Stimulated activated CD8-positive, alpha-beta memory T cell treated with anti-CD3 and anti-CD28 coated beads, Interleukin-2, amount 100 ng/mL, for 1 hour (primary cell): ENCODE measurements at places on chromosomes 6 and 20.

GRCh38 chr6:140462453-140463311, 1088.2 kb upstream of the CITED2 start:
- no peak for DNase-seq

GRCh38 chr6:71258078-71258866, 30.3 kb upstream of the OGFRL1 start:
- DNase-seq: no peak

GRCh38 chr6:122962000-122962624, 33.9 kb upstream of the CLVS2 start:
- no peak for DNase-seq

DNA sequence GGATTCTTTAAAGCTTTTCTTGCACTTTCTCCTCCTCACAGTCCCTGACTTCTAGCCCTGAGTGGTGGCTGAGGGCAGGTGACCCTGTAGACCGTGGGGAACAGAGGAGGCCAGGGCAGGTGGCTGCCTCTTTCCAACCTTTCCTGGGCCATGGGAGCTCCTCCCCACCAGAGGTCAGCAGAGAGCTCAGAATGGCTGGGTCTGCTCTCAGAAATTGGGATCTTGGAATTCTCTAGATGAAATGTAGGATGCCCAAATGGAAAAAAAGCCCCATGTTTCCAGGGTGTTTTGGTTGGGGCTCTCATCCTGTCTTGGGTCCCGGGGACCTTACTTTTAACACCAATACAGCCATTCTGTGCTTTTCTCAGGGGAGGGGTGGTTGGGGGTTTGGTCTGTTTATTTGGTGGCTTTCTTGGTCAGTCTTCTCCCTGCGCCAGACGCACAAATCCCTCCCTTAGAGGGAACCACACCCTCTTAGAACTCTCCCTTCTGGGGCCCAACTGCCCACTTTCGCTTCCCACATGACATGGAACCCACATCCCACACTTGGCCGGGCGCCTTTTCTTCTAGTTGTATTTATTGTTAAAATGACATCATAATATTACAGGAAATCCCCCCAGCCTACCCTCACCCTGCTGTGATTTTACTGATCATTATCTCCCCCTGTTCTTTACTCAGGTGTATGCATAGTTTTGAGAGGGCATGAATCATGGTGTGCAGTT, 17.9 kb downstream of the GNAS start:
- peak; percentile 33 for DNase-seq

DNA sequence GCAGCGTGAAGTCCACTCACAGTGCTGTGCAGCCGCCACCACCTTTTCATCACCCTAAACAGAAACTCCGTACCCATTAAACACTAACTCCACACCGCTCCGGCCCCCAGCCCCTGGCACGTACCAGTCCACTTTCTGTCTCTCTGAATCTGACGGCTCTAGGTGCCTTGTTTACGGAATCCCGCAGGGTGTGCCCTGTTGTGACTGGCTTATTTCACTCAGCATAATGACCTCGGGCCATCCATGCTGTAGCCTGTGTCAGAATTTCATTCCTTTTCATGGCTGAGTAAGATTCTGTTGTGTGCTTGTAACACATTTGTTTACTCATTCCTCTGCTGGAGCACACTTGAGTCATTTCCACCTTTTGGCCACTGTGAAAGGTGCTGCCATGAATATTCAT, 18.0 kb downstream of the TCFL5 start:
- no peak for DNase-seq

DNA sequence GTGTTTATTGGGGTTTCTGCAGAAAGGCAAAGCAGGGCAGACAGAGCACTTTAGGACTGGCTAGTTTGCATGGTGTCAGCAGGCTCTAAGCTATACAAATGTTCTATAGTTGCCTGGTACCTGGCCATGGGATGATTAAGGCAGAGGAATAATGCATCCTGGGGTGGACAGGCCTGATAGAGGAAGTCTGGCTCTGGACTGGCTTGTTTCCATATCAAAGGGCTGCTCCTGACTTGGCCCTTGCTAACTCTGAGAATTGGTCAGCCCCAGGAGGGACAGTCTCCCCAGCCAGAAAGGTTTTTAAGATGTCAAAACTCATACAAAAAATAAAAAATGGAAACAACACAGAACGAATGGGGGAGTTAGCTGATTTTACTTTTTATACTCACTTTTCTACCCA, 136.9 kb downstream of the TBC1D7 start:
- DNase-seq: no peak

GRCh38 chr6:52416629-52417151, 3.5 kb upstream of the EFHC1 start:
- DNase-seq: no peak

GRCh38 chr20:63740627-63741353, 1.2 kb downstream of the SLC2A4RG start:
- DNase-seq: no peak

DNA sequence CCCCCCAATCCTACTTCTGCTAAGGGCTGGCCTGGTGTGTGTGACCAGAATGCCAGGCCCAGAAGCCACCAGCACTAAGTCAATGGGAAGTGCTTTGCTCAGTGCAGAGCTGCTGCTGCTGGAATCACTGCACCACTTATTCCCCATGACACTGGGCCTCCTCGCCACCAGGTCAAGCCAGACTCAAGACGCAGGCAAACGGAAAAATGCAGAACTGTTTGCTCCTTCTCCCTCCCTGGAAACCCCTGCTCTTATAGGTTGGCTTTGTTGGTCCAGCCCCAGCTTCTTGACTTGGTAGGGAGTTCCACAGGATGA, 121.9 kb downstream of the PHACTR3 start:
- no peak for DNase-seq

GRCh38 chr6:36128793-36129192, 1.5 kb upstream of the MAPK13 start:
- no peak for DNase-seq

DNA sequence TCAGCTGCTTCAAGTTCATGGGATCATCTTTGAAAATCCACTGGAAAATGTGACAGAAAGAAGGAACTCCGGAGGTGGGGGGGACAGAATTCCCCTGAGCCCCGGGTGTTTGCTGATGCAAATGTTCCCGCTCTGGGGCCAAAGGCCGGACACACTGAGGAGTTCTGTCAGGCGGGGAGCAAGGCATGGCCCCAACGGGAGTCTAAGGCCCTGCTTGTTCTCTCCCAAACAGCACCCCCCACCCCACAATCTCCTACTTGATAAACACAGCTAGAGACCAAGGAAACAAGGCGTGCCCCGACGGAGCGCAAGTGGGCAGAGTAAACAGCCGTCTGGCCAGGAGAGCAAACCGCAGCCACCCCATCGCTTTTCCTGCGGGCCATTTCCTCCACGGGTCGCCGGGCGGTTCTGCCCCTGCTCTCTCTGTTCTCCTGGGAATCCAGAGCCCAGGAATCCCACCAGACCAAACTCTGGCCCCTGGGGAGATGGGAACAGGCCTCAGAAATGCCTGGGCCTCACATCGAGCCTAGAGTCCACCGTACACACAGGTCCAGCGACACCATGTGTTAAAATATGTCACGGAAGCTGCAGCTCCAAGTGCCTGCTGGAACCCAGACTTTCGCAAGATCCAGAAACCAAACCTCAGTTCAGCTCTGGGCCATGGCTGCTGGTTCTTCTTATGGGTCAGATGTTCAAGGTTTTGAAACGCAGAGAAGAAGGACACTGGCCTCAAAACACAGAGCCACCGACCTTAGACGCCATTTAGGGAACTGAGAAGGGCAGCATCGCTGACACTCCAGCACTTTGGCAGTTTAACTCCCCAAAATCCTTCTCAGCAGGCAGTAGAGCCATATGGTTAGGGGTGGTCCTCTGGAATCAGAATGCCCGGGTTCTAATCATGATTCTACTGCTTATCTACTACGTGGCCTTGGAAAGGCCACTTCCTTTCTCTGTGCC, 104.2 kb downstream of the PREX1 start:
- DNase-seq: no peak
